ENCODE measurements at places on chromosomes 7 and 10.

- no peaks in the 10 kb centered on the region for H3K4me1 ChIP-seq
- no peak overlapping the region for H3K27ac ChIP-seq
- DNase-seq = no peak
These were observed 36.9 kb downstream of the FRMPD2 start for GRCh38 chr10:48237259-48238250.

DNA sequence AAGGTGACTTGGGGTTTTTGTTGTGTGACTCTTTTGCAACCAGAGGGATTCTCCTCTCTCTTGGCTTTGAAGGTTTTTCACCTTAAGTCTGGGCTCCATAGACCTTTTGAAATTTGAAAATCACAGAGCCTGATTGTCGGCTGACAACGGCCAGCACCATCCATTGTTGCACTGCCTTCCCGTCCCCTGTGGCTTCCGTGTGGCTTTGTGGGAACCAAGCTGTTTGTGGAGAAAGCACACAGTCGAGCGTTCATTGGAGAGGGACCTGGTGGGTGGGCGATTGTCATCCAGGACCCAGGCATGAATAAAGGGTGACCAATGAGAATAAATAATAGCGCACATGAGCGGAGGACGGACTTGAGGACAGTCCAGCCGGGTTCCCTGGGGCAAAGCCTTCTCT lies 7.4 kb upstream of the RAMP3 start:
- H3K4me3 ChIP-seq = no peak overlapping the region
- no peak for DNase-seq
- no peaks in the 10 kb centered on the region for H3K27me3 ChIP-seq
- no peaks in the 10 kb centered on the region for H3K36me3 ChIP-seq

DNA sequence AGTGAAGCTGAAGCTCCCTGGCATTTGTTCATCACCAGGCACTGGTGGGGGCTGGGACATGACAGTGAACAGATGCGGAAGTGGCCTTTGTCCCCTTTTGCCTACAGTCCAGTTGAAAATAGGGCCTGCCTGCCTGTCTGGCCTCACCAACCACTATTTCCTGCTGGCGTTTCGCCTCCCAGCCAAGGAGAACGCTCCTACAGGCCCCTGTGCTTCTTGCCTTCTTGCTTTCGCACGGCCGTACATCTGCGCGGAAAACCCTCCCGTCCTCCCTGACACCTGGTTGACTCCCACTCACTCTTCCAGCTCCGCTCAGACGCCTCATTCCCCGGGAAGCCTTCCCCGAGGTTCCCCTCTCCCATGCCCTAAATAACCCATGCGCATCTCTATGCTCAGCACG lies 317.3 kb downstream of the PRPF18 start:
- DNase-seq = no peak
- no peak overlapping the region for H3K4me3 ChIP-seq
- no peaks in the 10 kb centered on the region for H3K36me3 ChIP-seq
- no peaks in the 10 kb centered on the region for H3K4me1 ChIP-seq
- H3K27me3 ChIP-seq = no peaks in the 10 kb centered on the region

DNA sequence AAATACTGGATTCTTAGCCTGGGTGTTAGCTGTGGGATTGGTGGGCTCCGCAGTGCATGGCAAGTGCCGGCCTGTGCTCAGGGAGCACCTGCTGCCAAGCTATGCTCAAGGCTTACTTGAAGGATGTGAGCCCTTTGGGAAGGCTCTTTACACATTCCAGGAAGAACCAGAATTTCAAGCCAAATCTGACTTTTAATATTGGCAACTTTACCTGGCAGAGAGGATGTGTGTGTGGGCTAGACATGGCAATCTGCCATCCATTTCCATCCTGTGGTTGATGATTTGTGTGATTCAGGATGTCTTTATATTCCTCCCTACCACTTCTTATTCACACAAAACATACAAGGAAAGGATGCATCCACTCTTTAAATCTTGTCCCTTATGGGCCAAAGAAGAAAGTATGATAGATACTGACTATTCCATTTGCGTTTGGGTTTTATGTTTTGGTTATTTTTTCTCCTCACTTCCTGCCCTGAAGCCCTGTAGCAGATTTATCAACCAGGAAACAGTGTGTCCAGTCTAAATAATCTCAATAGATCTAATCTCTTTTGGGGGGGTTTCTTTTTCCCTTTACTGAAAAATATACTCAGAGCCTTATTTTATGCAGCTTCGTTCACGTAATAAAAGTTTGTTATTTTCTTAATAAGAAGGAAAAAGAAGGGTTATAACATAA lies 247.1 kb downstream of the COBL start:
- no peaks in the 10 kb centered on the region for H3K36me3 ChIP-seq
- H3K4me3 ChIP-seq = no peak overlapping the region
- no peaks in the 10 kb centered on the region for H3K4me1 ChIP-seq
- DNase-seq = no peak
- H3K27me3 ChIP-seq = no peaks in the 10 kb centered on the region

GRCh38 chr7:76352193-76352592 lies 6.6 kb downstream of the YWHAG start:
- DNase-seq = no peak
- peaks cover 49% of the 10 kb centered on the region for H3K4me1 ChIP-seq
- H3K27ac ChIP-seq = no peak overlapping the region
- H3K36me3 ChIP-seq = peaks cover 22% of the 10 kb centered on the region
- no peak overlapping the region for H3K4me3 ChIP-seq
- no peaks in the 10 kb centered on the region for H3K27me3 ChIP-seq

GRCh38 chr7:13327669-13328068 lies 640.2 kb downstream of the ARL4A start:
- H3K4me3 ChIP-seq = no peak overlapping the region
- no peak overlapping the region for H3K27ac ChIP-seq
- no peak for DNase-seq
- no peaks in the 10 kb centered on the region for H3K36me3 ChIP-seq
- no peaks in the 10 kb centered on the region for H3K4me1 ChIP-seq

DNA sequence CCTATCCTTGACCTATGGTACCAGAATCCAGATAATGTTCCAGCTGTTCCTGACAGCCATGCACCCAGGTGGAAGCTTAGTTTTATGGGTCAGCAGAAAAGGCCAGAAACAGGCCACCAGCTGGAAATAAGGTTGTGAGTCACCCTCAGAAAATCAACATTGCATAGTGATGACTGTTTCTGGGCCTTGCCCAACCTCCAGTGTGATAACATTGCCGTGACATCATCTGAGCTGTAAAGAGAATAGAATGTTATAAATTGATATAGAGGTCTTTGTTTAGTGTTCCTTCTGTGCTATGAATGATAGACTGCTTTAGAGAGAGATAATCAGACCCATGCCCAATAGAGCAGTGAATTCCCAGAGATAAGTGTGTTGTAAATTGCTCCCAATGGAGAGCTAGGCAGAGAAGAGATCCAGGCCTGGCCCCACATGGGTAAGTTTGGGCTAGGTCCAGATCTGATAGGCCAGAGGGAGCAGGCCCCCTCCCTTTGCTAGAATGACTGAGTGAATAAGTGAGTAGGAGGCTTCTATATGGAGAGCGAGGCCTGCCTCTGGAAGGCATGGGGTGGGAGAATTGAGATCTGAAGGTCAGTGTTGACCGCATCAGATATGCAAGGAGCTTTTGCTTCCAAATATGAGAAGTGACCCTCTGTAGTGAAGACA lies 14.2 kb upstream of the HPS1 start:
- no peaks in the 10 kb centered on the region for H3K36me3 ChIP-seq
- H3K27ac ChIP-seq = no peak overlapping the region
- no peaks in the 10 kb centered on the region for H3K4me1 ChIP-seq
- no peaks in the 10 kb centered on the region for H3K27me3 ChIP-seq

DNA sequence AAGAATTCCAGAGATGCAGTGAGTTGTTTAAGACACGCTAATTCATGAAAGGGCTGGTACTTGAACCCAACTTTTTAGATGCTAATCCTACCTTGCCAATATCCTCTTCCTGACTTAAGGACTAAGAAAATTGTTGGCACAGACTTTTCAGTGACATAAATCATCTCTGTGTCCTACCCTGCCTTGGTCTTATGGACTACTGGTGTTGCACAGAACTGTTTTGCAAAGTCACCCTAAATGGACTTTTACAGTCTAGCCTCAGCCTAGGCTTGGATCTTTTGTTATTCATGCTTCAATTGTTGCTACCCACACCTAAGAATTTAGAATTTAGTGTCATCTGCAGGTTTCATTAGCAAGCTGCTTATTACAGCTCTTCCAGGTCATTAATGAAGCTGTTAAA lies 112.7 kb downstream of the SORCS1 start:
- no peaks in the 10 kb centered on the region for H3K36me3 ChIP-seq
- no peaks in the 10 kb centered on the region for H3K27me3 ChIP-seq
- no peak overlapping the region for H3K4me3 ChIP-seq
- no peaks in the 10 kb centered on the region for H3K4me1 ChIP-seq
- H3K27ac ChIP-seq = no peak overlapping the region
- no peak for DNase-seq

GRCh38 chr7:151624246-151624928 lies 104.7 kb upstream of the RHEB start:
- no peak overlapping the region for H3K4me3 ChIP-seq
- no peak for DNase-seq
- H3K27me3 ChIP-seq = no peaks in the 10 kb centered on the region
- H3K36me3 ChIP-seq = peaks cover 3% of the 10 kb centered on the region

DNA sequence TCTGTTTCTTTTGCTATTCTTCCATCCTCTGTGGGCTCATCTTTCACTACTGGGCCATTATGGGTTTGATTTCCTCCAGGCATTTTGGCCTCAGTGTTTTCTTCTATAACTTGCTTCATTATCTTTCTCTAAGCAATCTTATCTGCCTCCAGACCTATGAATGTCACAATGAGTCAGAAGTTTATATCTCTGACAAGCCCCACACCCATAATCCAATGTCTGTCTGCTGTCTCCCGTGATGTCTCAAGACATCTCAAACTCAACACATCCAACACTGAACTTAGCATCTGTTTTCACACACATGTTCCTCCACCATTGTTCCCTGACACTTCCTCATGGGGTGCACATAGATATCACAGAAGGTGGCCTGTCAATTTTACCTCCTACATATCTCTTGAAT lies 46.7 kb upstream of the RHOBTB1 start:
- no peak for DNase-seq
- no peaks in the 10 kb centered on the region for H3K36me3 ChIP-seq
- no peaks in the 10 kb centered on the region for H3K4me1 ChIP-seq
- no peak overlapping the region for H3K4me3 ChIP-seq
- no peaks in the 10 kb centered on the region for H3K27me3 ChIP-seq

DNA sequence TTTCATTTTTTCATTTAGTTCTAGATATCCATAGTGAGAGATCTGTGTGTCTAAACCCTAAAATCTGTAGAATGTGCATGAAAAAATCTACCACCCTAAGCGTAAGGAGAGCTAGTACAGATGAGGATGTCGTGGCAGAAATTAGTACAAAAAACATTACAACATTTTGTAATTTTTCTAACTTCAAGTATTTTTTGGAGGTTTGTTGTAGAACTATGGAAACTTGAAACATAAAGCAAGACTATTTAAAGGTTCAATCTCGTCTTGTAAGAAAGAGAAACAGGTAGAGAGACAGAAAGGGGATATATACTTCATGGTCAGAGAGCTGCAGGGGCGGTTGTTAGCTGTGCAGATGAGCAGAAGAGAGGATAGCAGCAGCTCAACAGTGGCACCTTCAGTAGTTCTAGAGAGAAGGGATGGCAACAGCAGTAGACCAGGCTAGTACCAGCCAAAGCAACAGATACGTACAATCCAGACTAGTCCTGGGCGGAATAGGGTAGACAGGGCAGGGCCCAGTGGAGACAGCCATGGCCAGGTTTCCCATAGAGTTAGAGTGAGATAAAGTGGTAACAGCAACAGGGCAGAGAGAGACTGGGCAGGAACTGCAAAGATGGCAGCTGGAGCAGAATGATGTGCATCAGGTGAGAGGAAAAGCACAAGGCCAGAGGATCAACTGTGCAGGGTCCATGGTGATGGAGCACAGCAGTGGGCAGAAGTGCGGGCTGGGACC lies 145.2 kb downstream of the FRMD4A start:
- peak overlapping the region; percentile 52 for H3K27ac ChIP-seq
- H3K4me3 ChIP-seq = peak overlapping the region; percentile 46
- DNase-seq = peak; percentile 19
- H3K36me3 ChIP-seq = no peaks in the 10 kb centered on the region
- peaks cover 26% of the 10 kb centered on the region for H3K4me1 ChIP-seq
- H3K27me3 ChIP-seq = peaks cover 26% of the 10 kb centered on the region

GRCh38 chr7:49791088-49791741 lies 17.8 kb downstream of the VWC2 start:
- H3K27me3 ChIP-seq = no peaks in the 10 kb centered on the region
- H3K4me3 ChIP-seq = no peak overlapping the region
- H3K27ac ChIP-seq = no peak overlapping the region
- no peaks in the 10 kb centered on the region for H3K4me1 ChIP-seq
- no peak for DNase-seq
- no peaks in the 10 kb centered on the region for H3K36me3 ChIP-seq

GRCh38 chr10:86968271-86968993 lies at the start of gene ADIRF:
TSS of gene ADIRF (plus strand) at chr10:86968482. CDS start at chr10:86968545, 63 bp downstream.
- no peaks in the 10 kb centered on the region for H3K36me3 ChIP-seq
- DNase-seq = peak; percentile 52
- H3K27me3 ChIP-seq = no peaks in the 10 kb centered on the region
- H3K4me1 ChIP-seq = peaks cover 66% of the 10 kb centered on the region
- peak within 1 kb of the TSS; percentile 6 for H3K27ac ChIP-seq
- H3K4me3 ChIP-seq = peak within 1 kb of the TSS; percentile 19

GRCh38 chr10:15494850-15495506 lies 123.9 kb upstream of the FAM171A1 start:
- no peaks in the 10 kb centered on the region for H3K36me3 ChIP-seq
- H3K4me3 ChIP-seq = no peak overlapping the region
- no peaks in the 10 kb centered on the region for H3K4me1 ChIP-seq
- no peak overlapping the region for H3K27ac ChIP-seq
- peaks cover 4% of the 10 kb centered on the region for H3K27me3 ChIP-seq

Measured in CD4-positive, alpha-beta T cell (primary cell).